D341Med (cell line): ENCODE measurements at places on chromosomes 5 and 9.
A peak's percentile ranks its signal among the peaks of the same experiment; 100 is the strongest.

GRCh38 chr9:131258186-131258585, 18.1 kb downstream of the FAM78A start:
- no peak for DNase-seq

DNA sequence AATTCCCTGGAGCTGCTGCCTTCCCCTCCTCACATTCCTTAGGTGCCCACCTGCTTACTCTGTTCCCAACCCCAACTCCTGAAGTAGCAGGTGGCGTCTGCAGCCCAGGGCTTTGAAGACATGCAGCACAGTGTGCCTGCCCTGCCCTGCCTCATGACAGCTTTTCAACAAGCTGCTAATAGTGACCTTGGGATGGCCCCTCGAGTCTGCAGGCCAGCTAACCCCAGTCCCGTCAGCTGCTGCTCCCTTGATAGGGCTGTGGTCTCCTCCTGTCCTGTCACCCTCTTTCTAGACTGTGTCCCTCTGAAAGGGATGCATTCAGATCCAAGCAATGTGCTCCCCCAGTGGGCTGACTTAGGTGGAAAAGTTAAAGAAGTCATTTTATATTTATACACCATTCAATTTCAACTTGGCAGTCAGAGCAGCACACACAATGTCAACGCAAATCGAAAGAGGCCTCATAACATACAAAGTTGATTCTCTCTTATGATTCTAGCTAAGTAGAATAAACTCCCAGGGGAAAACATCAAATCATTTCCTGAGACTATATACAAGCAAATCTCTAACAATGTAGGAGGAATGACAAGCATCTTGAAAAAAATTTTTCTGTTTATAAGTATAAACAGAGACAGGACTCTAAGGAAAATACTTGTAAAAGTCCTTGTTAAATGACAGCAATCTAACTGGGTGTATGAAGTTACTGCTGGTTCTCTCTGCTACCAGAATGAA, 37.9 kb downstream of the ADRB2 start:
- DNase-seq, result no peak

GRCh38 chr5:72836810-72837209, 20.3 kb downstream of the TNPO1 start:
- DNase-seq, result no peak

DNA sequence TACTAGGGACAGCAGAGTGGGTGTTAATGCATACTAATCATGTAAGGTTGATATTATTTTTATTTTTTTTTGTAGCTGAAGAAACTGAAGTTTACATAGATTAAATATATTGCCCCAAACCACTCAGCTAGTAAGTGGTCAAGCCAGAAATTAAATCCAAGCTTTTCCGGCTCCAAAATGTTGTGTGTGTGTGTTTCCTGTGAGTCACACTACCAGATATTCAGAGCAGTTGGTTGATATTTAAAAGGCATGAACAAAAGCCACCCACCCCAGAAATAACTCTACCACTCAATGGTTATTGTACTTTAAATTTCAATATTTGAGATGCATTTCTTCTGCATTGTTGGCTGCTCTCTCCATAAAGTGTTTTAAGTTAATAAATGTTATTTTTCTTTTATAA, 29.5 kb downstream of the KCNN2 start:
- no peak for DNase-seq

- DNase-seq, result no peak
Measured at GRCh38 chr9:68802525-68803015, 97.5 kb downstream of the PIP5K1B start.

- peak; percentile 55 for DNase-seq
Measured at GRCh38 chr5:72817076-72817481, 618 bp downstream of the TNPO1 start.

GRCh38 chr5:96509721-96510350, 76.8 kb upstream of the PCSK1 start:
- DNase-seq, result no peak

- no peak for DNase-seq
Measured at GRCh38 chr9:70045452-70045851, 1.8 kb downstream of the MAMDC2 start.

DNA sequence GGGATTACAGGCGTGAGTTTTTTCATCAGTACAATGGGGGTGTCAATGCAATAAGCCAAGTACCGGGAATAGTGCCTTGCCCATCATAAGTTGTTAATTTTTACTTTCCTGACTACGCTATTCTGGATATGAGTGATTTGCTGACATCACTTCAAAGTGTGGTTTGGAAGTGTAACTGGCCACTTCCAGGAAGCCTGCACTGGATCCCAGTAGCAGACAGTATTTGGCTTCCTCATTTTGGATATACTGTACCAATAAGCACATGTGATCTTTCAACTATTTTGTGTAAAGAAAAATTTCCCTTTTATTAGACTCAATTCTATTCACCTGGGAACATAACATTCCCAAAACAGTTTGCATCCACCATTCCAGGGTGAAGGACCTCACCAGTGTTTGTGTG, 417.7 kb upstream of the KLF4 start:
- no peak for DNase-seq

- peak; percentile 77 for DNase-seq
Measured at GRCh38 chr5:179344431-179345182, 654 bp downstream of the ADAMTS2 start.

GRCh38 chr5:370959-371810, 49.7 kb downstream of the AHRR start:
- peak; percentile 59 for DNase-seq

DNA sequence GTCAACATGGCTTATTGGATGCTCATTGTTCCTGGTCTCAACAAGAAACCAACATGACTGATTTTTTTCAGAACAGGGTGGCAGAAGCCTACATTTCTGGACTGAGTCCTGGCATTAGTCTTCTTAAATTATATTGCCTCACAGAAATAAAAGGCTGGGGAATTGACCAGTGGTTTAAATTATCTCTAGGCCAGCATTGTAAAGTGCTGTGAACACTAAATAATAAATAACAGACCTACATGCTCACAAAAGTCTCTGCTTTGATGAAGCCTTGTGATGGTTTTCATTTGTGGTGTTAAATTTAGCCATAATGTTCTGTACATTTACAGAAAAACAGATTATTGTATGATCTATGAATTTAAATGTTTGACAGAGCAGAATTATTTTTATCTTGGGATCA, 44.7 kb upstream of the CD180 start:
- no peak for DNase-seq

DNA sequence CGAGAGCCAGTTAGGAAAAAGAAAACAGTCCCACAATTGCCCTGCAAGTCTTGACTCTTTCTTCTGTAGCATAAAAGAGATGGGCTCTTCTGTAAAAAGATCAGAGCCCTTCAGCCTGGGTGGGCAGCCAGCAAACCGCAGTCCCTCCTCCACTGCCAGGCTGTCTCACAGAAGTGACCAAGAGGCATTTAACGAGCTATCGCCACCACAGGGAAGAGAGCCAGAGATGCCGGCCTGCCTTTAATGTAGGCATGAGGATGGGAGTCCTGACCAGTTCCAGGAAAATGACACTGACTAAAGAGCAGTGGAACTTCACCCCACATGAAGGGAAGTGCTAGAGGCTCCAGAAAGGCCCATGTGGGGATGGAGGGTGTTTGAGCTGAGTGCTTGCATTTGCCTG, 264.6 kb downstream of the NDUFS4 start:
- DNase-seq, result no peak

DNA sequence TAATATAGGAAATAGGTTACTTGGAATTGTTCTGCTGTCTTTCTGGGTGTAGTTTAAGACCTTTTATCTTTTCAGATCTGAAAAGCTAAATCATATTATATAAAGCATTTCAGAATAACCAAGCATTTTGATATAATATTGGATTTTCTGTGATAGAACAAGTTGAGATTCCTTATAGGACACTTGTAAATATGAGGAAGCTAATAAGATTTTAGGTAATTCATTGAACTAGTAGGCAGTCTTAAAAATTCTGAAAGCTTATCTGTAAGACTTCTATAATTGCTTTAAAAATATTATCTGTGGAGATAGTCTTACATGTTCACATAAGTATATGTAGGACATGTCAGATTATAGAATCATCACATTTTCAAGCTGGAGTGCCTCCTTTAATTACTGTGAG, 102.8 kb downstream of the SMIM15 start:
- no peak for DNase-seq

DNA sequence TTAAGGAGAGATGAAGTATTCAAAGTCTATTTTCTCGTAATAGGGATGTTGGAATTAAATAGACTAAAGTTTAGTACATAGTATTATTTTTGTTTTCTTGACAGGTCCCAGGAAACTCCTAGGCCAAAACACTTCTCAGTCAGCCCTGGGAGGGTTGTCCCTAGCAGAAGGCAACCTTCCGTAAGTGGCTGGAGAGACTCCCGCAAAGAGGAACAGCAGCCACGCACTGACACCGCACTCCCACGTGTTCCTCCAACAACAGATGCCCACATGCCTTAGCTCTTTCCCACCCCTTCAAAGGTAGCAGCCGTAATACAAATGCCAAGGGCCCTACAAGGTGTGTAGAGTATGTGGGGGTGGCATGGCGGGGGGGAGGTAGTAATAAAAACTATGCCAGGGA, 28.4 kb downstream of the PCDHGC5 start:
- DNase-seq, result no peak

- DNase-seq, result no peak
Measured at GRCh38 chr9:87662808-87663528, 63.0 kb upstream of the CTSL start.

- DNase-seq, result no peak
Measured at GRCh38 chr9:87263291-87263690, 234.4 kb upstream of the DAPK1 start.

DNA sequence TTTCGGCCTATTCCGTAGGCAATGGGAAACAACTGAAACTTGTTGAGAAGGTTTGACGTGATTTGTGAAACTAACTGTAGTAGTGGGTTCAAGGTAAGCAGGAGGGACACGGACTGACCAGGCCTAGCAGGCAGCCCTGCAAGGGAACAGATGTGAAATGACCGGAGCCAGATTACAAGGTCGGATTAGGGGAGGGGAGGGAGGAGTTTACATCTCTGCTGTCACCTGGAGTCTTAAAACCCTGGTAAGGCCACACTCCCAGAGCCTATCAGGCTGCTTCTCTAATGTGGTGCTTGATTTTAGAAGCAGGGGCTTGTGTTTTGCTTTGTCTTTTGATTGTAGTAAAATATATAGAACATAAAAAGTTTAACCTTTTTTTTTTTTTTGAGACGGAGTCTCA, 3.5 kb upstream of the SPTAN1 start:
- DNase-seq, result no peak

- no peak for DNase-seq
Measured at GRCh38 chr5:149423049-149423793, 44.1 kb upstream of the IL17B start.

DNA sequence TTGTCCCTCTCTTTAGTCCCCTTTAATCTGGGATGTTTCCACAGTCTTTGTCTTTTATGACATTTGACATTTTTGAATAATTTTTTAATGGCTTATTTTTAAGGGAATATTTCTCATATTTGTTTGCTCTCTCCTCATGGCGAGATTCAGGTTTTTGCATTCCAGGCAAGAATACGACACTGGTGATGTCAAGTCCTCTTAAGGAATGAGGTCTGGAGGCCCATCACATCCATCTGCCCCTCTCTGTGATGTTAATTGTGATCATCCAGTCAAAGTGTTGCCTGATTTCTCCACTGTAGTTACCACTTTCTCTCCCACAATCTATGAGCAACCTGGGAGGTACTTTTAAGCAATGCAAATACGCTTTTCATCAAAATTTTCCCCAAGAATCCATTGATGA, 193.2 kb downstream of the MAST4 start:
- no peak for DNase-seq

GRCh38 chr5:19179571-19179970, 808.4 kb downstream of the CDH18 start:
- no peak for DNase-seq

DNA sequence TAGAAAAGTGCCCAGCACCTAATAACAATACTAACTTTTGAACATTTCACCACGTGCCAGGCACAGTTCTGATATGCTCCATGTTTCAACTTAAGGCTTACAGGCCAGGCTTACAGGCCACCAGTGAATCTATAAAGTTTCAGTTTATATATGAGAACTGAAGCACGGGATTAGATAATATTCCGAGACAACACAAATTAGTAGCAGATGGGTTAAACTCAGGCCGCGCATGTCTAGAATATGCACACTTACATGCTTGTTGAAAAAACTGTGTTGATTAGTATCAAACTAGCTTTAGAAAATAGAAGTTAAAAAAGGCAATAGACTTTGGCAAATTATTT, 587.9 kb downstream of the MTRR start:
- no peak for DNase-seq

DNA sequence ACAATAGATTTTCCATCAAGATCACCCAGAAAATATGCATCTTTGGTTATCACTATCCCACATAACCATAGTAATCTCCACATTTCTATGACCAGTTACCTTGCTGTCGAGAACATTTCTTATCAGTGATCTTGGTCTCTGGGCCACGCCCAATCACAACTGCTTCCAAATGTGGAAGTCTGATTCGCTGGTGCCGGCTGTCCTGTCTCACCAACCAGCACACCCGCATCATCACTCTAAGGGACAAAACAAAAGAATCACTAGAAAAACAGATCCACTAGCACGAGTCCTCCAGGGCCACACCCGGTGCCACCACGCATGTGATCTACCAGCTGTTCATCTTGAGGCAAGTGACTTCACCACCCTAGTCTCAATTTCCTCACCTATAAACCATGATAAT, 11.8 kb downstream of the APTX start:
- no peak for DNase-seq
